ENCODE measurements at places on chromosomes 4 and X. TPM values are rescaled to one million over a fixed set of nuclear protein-coding genes. Genes with fewer than 3 reads are reported as not detected.
A peak's percentile ranks its signal among the peaks of the same experiment; 100 is the strongest.

GRCh38 chr4:150784305-150784704 is 202.4 kb downstream of the MAB21L2 start:
- DNase-seq, result no peak

DNA sequence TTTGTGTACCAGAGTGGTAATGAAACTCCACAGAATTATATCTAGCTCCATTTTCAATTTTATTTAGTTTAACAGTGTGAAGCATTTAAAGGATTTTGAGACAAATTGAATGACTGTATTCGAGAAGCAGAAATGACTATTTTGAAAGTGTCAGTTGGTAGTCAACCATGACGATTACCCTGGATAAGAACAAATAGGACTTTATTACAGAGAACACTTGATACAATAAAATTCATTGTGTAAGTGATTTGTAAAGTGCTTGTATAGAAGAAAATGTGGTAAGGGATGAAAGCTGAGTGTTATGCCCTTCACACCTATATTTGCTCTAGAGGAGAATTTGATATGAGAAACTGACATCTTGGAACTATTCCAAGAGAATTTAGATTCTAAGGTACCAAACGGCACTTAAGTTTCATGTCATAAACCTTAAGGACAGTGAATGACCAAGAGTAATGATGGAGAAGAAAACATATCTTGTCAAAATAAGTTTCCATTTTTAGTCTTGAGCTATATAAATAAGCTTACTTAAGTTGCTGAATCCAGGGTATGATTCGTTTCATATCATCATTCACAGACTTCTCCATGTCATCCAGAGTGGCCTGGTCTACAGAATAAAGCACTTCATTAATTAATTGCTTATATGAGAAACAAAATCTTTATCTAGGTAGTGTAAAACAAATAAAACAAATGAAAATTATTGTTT is 34.6 kb downstream of the MED14 start:
- no peak for DNase-seq

Gene COL4A6
- total RNA-seq, result 0.92 TPM

Gene CENPC
- total RNA-seq, result 26.4 TPM

DNA sequence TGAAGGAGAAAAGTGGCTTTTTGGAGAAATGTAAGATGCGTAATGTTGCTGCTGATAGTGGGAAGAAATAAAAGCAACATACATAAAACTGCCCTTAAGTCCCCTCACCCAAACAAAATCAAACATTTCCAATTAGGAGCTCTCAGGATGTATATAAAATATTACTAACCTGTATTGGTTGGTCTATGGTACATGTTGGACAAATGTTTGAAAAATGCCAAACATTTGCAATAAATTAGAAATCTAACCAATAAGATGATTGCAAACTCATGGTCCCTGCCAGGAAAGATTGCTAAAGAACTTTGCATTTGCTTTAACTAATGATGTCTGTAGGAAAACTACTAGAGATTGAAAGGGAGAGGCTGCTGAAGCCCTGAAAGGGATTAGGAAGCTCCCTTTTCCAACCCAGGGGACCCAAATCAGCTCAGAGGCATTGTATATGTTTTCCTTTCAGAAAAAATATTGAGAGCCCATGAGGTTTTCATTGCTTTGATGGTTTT is 1.8 kb downstream of the SFRP2 start:
- no peak for DNase-seq

GRCh38 chrX:110000847-110001713 is 1.8 kb upstream of the TMEM164 start:
- no peak for DNase-seq

Gene MAGEA8
- not detected for total RNA-seq

GRCh38 chr4:163568843-163569242 is 74.4 kb downstream of the TMA16 start:
- no peak for DNase-seq

GRCh38 chrX:68761086-68761485 is 67.7 kb upstream of the EFNB1 start:
- no peak for DNase-seq

DNA sequence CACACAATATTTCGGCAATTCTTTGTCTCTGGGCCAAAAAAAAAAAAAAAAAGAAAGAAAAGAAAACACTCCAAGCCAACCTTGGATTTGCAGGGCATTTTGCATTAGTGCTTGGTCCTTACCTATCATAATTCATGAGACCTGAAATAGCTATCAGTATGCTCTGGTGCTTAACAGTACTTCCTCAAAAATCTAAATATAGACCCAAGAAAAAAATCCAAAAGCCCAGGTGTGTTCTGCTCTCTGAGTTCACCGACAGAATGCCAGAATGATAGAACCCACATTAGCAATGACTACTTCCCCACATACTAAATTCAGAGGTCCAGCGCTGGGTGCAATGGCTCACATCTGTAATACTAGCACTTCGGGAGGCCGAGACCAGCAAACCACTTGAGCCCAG is 42.9 kb downstream of the ABCG2 start:
- no peak for DNase-seq

GRCh38 chr4:38223306-38223705 is 263.1 kb downstream of the PTTG2 start:
- DNase-seq, result no peak

DNA sequence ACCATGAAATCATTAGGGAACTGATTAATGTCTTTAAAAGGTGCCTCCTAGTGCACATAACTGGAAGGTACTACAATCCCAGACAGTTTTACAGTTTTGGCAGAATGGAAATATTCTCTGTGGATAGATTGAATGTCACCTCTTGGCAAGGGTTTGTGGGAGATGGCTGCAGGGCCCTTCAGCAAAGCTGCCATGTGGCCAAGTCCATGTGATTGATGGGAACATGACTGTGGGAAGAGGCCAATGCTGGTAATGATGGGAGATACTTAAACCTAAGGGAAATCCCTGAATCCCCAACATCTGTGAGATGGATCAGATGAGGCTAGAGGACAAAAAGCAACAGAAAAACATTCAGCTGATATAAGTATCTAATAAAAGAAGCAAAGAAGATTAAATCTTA is 493.7 kb downstream of the MAGEE1 start:
- DNase-seq, result no peak

DNA sequence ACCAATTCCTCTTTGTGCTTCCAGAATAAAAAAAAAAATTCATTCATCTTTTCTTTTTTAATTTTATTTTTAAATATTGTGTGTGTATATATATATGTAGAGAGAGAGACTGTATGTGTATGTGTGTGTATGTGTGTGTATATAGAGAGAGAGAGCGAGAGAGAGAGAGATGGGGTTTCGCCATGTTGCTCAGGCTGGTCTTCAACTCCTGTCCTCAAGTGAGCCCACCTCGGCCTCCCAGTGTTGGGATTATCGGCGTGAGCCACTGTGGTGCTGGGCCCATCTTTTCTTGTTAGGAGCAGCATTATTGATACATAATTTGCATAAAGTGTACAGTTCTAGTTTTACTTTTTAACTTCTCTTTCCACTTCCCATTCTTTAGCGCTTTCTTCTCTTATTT is 33.6 kb downstream of the KDM6A start:
- DNase-seq, result no peak

GRCh38 chr4:38785901-38786402 is 3.2 kb upstream of the TLR10 start:
- no peak for DNase-seq

DNA sequence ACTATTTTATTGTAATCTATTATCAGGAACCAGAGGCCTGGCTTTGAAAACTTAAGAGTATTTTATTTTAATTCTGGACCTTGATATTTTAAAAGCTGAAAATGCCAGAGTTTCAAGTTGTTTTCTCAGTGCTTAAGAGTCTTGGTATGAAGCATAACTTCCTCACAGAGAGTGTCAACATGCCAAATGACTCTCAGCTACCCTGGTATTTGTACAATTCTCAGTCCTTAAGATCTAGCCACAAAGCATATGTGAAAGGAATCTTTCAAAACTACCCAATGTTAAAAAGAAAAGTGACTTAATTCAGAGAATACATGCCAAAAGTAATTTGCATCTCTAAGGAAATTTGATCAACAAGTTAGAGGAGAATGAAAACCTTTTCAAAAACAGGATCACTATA is 171.9 kb downstream of the DKK2 start:
- no peak for DNase-seq

GRCh38 chr4:184472614-184473498 is 1.5 kb downstream of the IRF2 start:
- peak; percentile 75 for DNase-seq

Gene L1CAM
- total RNA-seq, result not detected

Gene STATH
- total RNA-seq, result not detected

DNA sequence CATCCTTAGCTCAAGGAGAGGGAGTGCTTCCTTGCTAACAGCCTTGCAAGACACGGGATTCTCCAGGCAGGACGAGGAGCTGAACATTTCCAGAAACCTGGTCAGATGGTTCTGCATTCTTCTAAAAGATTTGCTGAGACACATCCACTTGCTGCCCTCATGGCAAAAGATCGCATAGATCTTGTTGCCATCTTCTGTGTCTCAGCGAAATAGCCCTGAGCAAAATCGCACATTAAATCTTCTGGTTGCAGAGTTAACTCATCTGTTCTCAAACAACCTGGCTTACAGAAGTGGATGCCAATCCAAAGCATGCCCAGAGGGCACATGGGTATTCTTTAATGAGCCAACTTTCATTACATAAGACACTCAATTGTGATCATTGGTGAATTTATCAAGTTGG is 167.5 kb downstream of the PRKX start:
- DNase-seq, result no peak

Gene PDE6B
- 1.8 TPM for total RNA-seq
